Stimulated activated CD8-positive, alpha-beta memory T cell treated with anti-CD3 and anti-CD28 coated beads, Interleukin-2, amount 100 ng/mL, for 1 hour (primary cell): ENCODE measurements at places on chromosomes 2 and 18.

- DNase-seq = peak; percentile 37
Measured at GRCh38 chr2:27123302-27124150, at the start of gene ABHD1. Gene ABHD1, plus strand, starts transcription at chr2:27123815. Its CDS starts 134 bp downstream, at chr2:27123949.

DNA sequence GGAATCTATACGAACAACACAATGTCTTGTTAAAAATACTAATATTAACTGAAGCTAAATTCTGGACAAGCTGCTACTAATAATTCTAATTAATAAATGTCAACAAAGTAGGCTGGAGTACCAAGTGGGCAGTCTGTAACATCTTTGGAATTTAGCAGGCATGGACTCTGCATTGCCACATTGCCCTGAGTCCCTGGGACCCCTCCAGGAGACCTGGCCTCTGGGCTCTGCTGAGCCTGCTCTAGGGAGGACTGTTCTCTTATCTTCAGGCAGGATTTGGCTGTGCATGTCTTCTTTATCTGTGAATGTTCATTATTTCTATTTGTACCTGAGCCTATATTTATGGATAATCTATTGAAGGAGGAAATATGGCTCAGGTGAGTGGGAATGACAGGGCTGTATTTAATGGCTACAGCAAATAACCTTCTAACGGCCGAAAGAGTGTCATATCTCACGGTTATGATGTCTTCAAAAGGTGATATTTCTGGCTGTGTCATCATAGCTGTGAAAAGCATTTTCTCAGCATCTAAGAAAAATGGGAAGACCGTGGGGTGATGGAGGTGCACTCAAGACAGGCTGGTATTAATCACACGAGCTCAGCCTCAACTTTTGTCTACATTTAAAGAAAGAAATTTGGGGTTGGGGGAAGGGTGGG is 28.6 kb upstream of the SETBP1 start:
- DNase-seq = no peak

DNA sequence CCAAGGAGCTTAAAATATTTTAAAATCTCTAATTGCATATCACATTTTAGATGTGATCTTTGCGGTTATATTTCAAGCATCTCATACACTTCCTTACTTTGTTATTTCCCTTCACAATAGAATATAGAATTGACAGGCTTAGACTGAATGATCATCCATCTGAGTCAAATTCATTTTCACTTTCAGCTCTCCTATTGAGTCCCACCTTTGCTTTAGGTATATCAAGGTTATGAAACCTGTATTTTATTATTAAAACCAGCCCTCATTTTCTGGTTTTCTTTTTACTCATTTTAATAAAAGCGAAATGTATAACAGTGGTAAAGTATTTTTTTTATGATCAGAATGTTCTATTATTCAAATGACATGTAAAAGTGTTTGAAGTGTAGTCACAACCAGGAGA is 162.9 kb upstream of the KYNU start:
- no peak for DNase-seq

- no peak for DNase-seq
Measured at GRCh38 chr2:171411791-171412483, 21.9 kb downstream of the METTL8 start.

DNA sequence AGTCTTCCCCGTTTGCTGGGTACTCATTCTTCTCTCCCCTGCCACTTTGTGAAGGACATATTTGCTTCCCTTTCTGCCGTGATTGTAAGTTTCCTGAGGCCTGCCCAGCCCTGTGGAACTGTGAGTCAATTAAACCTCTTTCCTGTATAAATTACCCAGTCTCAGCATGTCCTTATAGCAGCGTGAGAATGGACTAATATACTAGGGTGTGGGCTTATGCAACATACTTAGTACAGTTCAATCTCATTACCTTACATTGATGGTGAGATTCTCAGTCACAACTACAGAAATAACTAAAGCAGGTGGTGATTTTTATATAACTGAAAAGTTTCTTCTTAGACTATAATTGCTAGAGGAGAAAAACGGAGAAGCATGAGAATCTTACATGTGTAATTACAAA is 237.9 kb upstream of the MMADHC start:
- DNase-seq = no peak

- DNase-seq = peak; percentile 26
Measured at GRCh38 chr2:213246497-213247281, 37.6 kb upstream of the SPAG16 start.

DNA sequence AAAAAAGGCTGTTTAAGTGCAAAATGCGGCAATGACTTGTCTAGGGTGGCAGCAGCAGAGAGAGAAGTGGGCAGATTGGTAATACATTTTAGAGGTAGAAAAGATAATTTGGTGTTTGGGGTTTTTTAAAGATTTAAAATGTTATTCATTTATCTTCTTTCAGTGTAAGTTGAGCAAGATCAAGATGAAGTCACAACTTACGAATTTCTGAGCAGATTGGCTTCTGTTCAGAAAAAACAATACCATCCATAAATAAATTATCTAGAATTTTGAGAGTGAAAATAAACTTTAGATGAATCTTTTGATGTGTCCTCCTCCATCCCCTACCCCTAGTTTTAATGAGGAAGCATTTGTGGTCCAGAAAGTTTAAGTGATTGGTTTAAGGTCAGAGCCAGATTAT is 47.9 kb upstream of the FAM171B start:
- no peak for DNase-seq

DNA sequence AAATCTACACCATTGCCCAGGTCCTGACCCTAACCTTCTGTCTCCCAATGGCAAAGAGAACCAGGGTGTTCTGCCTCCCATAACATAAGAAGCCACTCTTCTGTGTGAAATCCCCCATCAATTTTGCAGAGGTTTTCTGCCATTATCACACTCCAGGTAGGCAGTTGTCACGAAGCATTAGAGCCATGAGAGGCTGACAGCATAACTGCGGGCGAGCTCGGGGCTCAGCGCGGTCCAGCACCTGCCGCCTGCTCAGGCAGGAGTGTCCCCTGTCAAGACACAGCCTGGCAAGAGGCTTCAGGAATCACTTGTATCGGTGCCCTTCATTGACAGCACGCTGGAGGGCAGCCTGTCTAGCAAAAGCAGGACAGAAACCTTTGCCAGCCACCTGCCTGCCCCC is 251.2 kb downstream of the SATB2 start:
- no peak for DNase-seq

- no peak for DNase-seq
Measured at GRCh38 chr2:120368086-120368485, 22.1 kb downstream of the INHBB start.

DNA sequence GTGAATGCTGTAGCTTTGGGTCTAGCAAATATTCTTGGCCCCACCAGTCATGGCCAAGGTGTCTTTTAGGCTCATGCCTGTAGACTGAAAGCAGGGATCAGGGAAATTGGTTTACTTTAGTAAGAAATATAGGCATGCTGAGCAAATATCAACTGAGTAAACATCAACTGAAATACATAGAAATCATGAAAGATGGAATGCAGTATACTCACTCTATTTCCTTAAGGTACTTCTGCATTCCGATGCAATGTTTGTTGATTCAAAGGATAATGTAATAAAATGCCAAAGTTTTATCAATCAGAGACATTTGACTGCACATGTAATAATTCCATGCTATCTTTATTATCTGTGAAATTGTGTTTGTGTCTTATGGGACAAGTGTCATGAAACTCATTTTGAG is 19.6 kb upstream of the IL1R1 start:
- DNase-seq = no peak

- DNase-seq = no peak
Measured at GRCh38 chr2:70381821-70382220, 80.0 kb upstream of the FAM136A start.

DNA sequence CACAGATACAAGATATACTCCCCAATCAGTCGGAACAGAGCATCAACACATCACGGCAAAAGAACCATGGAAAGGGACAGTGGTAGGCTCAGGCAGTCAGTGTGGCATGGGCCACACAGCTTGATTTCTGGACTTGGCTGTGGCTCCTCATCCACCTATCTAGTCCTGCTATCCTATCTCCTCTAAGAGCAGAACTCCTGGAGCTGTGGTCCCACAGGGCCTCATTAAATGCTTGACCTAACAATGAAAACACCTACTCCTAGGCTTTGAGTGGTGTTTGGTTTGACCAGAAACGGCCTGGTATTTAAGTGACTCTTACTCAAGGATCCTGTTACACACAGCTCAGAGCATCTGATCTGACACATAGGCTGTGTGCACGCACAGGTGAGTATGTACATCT is 33.6 kb upstream of the SMAD2 start:
- DNase-seq = no peak

DNA sequence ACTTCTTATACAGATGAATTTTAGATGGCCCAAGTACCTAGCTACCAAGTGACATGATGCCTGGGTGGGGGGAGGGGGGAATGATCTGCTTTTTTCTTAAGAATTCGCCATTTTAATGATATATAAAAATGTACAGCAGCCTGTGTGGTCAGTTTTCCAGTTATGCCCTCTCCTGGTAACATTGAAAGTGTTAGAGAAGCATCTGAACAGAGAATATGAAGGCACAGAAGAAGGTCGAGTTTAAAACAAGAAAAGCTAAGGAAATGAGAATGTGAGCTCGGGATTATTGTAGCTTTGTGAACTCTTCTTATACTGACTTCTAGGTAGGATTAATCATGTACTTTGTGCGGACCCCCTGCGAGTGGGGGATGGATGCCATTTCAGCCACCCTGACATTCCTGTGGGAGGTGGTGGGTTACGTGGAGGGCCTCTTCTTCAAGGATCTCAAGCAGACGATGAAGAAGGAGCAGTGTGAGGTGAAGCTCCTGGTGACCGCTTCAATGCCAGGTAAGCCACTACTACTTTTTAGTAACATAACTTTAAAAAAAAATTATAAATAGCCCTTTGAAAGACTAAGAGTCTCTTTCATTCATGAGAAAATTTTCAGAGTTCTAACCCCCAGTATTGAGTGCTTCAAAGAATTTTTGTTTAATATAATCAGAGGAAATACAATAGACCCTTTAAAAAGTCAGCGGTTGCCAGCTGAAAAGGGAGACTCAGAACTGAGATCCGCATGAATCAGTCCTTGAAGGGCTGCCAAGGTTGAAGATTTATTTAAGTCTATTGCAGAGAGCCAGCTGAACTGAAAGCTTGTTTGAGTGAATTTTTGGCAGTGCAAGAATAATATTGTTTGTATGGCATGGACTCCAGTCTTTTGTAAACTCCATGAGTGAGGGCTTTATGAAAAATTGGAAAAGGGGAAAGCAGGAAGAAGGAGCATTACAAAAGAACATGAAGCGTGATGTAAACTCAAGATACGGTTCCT is 68.6 kb upstream of the RPE start:
- DNase-seq = no peak

DNA sequence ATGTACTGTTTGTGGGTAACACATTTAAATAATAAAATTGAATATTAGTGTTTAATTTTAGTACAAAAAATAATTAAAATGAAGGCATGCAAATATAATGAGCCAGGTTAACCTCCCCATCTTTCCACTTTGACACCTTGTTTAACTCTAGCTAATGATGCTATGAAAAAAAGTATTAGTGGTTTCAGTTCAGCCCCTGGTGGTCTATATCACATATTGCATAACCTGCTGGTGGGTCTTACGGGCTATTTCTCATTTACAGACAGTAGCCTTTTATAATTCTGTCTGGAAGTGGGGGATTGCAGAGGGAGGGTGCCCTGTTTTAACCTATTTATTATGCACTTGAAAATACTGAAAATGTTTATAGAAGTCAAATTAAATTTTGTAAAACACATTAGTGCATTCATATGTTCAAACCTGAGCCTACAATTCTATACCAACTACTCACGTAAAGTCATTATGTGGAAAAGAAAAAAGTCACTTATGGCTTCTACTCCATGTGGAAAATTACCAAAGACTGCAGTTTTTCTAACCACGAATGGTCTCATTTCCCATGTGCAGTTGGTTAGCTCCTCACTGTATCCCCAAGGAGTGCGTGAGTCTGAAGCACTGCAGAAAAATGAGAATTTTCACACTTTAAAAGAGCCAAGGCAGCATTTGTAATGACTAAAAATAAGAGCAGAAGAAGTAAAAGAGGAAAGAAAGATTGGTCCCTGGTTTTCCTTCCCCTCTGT is 381.0 kb downstream of the MTX2 start:
- DNase-seq = no peak

GRCh38 chr2:102632380-102633175 is 13.2 kb downstream of the SLC9A2 start:
- no peak for DNase-seq

- DNase-seq = no peak
Measured at GRCh38 chr2:148527488-148528340, 116.8 kb upstream of the EPC2 start.
